ENCODE measurements at places on chromosomes 2 and 18.

DNA sequence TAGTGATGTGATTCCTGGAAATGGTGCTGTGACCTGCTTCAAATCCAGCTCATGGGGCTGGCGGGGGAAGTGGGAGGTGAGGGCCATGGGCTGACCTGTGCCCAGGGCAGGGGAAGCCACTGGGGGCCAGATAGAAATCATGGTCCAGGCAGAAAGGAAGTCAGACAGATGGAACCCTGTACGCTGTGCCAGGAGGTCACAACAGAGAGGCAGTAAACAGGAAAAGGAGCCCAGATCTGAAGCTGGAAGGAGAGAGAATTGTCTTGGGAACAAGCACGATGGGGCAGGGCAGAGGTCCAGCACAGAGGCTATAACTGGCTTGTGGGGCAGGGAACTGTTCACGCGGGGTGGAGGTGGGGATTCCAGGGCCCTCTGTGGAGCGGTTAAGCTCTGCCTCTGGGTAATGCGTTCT, 76.0 kb downstream of the RNF144A start:
- no peak for DNase-seq

DNA sequence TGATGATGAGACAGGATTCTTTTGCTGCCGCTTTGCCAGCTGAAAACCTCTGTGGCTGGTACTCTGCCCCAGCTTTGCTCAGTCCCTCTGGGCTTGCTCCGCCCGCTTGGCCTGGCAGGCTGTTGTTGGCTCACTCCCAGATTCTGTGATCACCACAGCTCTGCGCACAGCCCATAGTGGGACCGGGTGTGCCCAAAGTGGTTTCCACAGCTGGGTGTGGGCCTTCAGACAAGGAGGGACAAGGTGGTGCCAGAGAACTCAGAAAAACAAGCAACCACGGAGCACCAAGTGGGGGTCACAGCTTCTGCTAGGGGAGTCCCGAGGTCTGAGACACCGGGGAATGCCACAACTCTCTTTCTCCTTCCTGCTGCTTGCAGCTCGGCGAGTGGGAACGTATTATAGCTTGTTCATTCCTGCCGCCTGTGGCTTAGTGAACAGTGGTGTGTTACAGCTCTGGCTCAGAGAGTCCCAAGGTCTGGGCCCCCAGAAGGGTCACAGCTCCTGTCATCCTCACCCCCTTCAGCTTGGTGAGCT, 9.2 kb upstream of the KYNU start:
- no peak for DNase-seq

- DNase-seq: no peak
These were observed 155.9 kb upstream of the RASGRP3 start for GRCh38 chr2:33320573-33320972.

DNA sequence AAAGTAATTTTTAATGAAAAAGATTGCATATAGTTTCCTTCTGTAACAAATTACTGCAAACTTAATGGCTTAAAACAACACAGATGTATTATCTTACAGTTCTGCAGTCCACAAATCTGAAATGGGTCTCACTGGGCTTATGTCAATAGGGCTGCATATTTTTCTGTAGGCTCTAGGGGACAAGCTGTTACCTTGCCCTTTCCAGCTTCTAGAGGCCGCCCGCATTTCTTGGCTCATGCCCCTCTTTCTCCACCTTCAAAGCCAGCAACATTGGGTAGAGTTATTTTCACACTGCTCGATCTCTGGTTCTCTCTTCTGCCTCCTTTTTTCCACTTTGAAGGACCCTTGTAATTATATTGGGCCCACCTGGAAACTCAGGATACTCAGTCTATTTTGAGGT, 16.7 kb downstream of the COPS8 start:
- DNase-seq: no peak

DNA sequence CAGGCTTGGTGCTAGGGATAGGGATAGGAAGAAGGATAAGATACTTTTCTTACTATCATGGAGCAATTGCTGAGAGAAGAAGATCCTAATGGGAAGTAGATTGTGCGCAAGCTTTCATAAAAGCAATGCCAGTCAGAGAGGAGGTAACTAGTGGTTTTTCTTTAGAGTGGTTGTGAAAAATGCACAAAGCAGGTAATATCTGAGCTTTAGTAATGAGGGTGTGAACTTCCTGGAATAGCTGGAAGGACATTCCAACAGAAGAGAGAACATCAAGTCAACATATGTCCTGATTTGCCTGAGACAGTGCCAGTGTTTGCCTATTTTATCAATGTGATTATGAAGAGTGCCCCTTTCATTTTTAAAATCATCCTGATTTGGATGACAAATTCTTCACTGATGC, 34.1 kb downstream of the CCBE1 start:
- no peak for DNase-seq

- no peak for DNase-seq
These were observed 10.7 kb downstream of the RPL31 start for GRCh38 chr2:101012706-101013181.

- no peak for DNase-seq
These were observed 109.6 kb downstream of the SH3RF3 start for GRCh38 chr2:109238580-109238979.

DNA sequence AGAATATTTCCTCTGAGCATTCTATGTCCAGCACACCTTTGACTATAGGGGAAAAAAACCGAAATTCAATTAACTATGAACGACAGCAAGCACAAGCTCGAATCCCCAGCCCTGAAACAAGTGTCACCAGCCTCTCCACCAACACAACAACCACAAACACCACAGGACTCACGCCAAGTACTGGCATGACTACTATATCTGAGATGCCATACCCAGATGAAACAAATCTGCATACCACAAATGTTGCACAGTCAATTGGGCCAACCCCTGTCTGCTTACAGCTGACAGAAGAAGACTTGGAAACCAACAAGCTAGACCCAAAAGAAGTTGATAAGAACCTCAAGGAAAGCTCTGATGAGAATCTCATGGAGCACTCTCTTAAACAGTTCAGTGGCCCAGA, 79.4 kb upstream of the FAM117B start:
- DNase-seq: no peak

- DNase-seq: no peak
These were observed 99.2 kb downstream of the LRP1B start for GRCh38 chr2:142031656-142032055.

DNA sequence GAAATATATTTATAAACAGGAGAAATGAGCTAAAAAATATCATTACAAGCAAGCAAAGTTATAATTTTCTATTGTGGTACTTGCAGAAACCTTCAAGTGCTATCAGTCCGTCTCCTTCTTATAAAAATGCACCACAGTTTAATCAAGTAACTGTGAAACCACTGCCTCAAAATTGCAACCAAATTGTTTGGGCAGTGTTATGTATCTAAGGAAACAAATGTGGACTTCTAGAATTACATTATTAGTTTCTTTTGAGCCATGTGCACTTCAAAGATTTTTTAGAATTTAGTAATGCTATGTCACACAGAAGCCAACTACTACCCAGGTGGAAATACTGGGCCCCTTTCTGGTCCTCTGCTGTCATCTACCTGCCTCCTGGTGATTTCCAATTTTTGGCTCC, 495.6 kb downstream of the NYAP2 start:
- DNase-seq: no peak

DNA sequence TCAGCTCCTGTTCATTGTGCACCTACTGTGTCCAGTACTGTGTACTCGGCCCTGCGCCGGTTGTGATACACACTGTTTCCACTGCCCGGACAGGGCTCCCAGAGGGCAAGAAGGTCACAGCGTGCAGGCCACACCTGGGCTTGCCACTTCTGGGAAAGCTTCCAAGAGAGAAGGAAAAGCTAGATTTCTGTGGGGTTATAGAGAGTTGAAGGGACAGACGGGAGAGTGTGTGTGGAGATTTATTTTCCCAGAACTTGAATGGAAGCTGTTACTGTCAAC, 3.8 kb upstream of the CNDP1 start:
- no peak for DNase-seq

- no peak for DNase-seq
These were observed 19.9 kb upstream of the SMCHD1 start for GRCh38 chr18:2635586-2635985.

DNA sequence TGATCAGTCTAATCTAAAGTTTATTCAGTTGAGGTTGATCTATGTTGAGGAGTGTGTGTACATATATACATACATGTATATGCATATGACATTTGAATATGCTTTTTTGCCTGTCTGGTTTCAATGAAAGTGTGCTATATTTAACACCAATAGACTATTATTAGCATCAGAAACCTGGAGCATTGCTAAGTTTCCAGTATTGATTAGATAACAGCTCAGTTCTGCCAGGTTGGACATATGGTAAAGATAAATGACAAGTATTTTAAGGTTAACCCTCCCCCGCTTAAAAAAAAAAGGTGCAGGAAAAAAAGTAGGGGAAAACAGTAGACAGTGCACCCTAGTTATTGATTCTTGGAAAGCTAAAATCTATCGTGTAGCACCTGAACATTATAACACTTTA, 19.4 kb downstream of the CREB1 start:
- DNase-seq: no peak

- DNase-seq: no peak
These were observed 118.6 kb upstream of the SKOR2 start for GRCh38 chr18:47370052-47370451.

DNA sequence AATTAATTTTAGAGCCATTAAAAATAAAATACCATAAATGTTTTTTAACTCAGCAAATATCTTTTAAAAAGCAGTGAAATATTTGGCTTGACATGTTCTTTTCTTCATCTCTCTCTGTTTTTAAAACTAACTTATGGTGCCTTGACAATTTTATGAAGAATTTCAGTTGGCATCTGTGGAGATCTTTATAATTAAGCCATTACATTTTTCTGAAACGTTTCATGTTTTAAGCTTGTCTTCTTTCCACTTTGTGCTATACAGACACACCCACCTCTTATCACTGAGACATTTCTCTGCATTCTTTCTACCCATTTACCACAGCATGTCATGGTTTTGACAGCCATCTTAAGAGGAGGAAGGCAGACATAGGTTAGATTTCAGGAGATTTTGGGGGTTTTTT, 915.1 kb upstream of the FSHR start:
- no peak for DNase-seq

DNA sequence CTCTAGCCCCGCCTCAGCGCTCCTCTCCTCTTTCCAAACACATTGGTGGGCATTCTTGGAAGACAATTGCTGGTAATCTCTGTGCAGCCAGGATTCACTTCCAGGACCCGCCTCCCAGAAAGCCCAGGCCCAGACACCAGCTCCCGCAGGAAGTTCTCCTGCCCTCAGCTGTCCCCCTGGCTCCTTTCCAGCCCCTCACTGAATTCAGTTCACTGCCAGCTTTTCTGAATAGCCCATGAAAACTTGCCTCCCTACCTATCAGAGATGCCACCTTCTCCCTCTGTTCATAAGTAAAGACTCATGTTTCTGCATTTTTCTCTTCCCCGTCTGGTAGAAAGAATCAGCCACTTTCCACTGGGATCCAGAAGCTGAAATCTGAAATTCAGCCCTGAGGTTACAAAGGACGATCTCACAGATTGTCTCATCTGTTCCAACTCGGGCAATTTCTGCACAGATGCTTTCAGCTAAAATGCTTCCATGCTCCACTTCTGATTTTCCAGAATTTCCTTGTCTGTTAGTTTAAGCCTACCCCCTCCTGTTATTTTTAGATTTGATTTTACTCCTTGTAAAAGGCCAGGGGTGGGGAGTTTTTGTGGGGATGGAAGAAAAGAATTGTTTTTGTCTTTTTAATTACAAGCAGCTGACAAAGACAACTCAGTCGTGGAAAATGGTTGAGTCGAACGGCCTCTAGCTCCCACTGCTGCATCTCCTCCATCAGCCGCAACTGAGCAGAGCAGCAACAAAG, 98.1 kb downstream of the SP3 start:
- no peak for DNase-seq

DNA sequence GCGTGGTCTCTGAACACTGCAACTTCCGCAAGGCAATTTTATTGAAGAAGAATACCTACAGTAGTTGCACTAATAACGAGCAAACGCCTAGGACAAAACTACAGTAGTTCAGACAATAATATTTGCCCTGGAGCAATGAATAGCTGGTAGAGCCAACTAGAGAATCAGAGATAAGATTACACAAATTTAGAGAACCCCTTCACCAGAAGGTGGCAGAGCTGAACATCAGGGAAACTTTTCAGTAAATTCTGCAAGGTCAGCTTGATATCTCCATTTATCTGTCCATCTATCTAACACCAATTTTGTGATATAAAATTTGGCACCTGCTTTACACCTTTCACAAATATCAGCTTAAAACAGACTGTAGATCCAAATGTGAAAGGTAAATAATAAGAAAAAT, 43.8 kb downstream of the CDH19 start:
- DNase-seq: no peak
